ENCODE measurements at places on chromosomes 1 and 21. TPM values are rescaled to one million over a fixed set of nuclear protein-coding genes. Genes with fewer than 3 reads are reported as not detected.

- DNase-seq: no peak
Observed at GRCh38 chr1:3717715-3718601, 34.3 kb upstream of the CCDC27 start.

- DNase-seq: peak; percentile 39
Observed at GRCh38 chr1:207658904-207659485, 14.1 kb downstream of the CR1L start.

DNA sequence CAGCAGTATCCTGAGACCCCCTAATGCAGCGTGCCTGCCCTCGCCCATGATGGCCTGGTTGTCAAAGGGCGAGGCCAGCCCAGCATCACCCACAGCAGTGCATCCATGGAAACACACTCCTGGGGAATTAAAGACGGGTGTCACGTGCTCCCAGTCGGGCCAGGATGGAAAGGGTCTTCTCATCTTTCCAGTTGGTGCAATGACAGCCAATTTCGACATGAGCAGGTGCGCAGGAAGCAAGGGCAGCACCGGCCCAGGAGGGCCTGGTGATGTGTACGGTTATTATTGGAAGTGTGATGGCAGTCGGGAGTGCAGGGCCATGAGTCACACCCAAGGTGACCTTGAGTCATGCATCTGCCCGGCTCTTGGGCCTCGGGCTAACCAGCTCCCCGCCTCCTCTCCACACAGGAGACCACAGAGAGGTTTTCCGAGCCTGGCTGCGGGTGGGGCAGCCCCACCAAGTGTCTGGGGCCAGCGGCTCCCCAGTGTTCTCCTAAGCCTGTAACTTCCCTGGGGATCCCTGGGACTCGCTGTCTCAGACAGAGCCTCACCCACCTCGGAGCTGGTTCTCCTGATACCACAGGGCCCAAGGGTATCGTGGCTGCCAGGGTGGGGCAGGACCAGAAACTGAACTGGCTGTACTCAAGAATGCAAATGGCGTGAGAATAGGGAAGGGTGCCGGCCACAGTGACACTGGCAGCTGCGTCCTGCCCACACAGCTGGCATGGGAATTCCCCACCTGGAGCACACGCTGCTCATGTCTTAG lies 119.8 kb downstream of the SIK1 start:
- peak; percentile 56 for DNase-seq

DNA sequence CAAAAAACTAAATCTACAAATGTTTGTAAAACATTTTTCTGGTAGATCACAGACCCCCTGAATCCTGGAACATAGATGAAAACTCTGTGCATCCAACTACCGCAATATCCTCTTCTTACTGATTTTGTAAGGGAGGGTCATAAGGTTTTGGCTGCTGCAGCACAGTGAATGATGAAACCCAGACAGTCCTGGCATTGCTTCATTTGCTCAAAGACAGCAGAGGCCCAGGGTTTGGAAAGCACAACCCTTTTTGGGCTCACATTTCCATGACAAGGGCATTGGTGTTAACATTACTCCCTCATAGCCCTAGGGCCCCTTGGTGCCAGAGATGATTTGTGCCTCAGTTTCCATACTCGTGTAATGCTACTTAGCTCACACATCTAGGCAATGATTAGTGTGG lies 51.2 kb downstream of the PLXNA2 start:
- DNase-seq: no peak

The AMY1A gene
- polyA plus RNA-seq: not detected

The PPP1R15B gene
- polyA plus RNA-seq: 14.2 TPM

All from right cardiac atrium (tissue), 5 donors.